Activated T-helper 2 cell treated with anti-CD3 and anti-CD28 coated beads, Interferon-gamma antibody, Interleukin-2, Interleukin-4, amounts not matched to agents 10 μg/mL and 5 μg/mL and 100 μg/mL, durations not matched to agents 14 hours and 24 hours and 36 hours (primary cell): ENCODE measurements at places on chromosomes 2 and 18. TPM values are rescaled to one million over a fixed set of nuclear protein-coding genes. Genes with fewer than 3 reads are reported as not detected.

Gene RAX
- 0.32 TPM in 1 of 2 replicates, not detected in the other for total RNA-seq

Gene ASXL3
- total RNA-seq, result not detected in 2 replicates

Gene MEX3C
- total RNA-seq, result 48.6 and 49.3 TPM in 2 replicates

Gene SLC19A3
- not detected in 2 replicates for total RNA-seq

Gene FER1L5
- not detected in 2 replicates for total RNA-seq

Gene TMEM163
- total RNA-seq, result 0.09 and 0.27 TPM in 2 replicates

DNA sequence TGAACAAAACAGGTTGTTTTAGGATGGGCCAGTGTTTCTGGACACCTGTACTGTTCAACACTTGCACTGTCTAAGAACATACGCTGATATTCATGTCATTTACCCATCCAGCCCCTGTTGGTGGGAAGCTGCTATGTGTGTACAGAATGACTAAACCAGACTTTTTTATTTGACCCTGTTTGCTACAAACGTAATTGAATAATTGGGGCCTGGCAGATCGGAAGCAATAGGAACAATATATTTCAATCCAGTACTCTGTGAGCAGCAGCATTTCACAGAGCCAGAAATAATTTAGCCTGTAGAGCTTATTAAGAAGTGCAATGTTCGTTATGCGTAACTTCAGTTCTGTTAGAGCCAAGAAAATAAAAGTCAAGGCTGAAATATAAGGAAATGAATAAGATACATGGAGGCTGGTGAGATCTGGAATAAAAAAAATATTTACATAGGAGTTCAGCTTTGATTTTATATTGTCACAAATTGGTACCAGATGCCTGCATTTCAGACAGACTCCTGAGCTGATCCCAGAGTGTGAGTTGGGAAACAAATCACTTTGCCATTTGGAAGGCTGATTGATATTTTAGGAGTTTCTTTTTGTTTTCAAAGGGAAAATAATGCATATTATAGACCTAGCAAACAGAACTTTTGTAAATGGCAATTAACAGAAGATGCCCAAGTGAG lies 19.7 kb downstream of the CABLES1 start:
- no peaks in the 10 kb centered on the region for H3K27me3 ChIP-seq
- H3K27ac ChIP-seq, result no peak overlapping the region
- no peak for DNase-seq
- no peak overlapping the region for H3K4me3 ChIP-seq
- H3K4me1 ChIP-seq, result peaks cover 4% of the 10 kb centered on the region

DNA sequence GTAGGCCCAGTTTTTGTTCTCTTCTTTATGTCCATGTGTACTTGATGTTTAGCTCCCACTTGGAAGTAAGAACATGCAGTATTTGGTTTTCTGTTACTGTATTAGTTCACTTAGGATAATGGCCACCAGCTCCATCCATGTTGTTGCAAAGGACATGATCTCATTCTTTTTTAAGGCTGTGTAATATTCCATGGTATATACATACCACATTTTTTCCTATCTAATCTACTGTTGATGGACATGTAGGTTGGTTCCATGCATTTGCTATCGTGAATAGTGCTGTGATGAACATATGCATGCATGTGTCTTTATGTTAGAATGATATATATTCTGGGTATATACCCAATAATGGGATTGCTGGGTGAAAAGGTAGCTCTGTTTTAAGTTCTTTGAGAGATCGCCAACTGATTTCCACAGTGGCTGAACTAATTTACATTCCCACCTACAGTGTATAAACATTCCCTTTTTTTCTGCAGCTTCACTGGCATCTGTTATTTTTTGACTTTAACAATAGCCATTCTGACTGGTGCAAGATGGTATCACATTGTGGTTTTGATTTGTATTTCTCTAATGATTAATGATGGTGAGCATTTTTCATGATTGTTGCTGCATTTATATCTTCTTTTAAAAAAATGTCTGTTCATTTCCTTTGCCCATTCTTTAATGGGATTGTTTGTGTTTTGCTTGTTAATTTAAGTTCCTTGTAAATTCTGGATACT lies 22.9 kb downstream of the LTBP1 start:
- DNase-seq, result no peak
- no peaks in the 10 kb centered on the region for H3K36me3 ChIP-seq
- no peaks in the 10 kb centered on the region for H3K4me1 ChIP-seq
- H3K4me3 ChIP-seq, result no peak overlapping the region

DNA sequence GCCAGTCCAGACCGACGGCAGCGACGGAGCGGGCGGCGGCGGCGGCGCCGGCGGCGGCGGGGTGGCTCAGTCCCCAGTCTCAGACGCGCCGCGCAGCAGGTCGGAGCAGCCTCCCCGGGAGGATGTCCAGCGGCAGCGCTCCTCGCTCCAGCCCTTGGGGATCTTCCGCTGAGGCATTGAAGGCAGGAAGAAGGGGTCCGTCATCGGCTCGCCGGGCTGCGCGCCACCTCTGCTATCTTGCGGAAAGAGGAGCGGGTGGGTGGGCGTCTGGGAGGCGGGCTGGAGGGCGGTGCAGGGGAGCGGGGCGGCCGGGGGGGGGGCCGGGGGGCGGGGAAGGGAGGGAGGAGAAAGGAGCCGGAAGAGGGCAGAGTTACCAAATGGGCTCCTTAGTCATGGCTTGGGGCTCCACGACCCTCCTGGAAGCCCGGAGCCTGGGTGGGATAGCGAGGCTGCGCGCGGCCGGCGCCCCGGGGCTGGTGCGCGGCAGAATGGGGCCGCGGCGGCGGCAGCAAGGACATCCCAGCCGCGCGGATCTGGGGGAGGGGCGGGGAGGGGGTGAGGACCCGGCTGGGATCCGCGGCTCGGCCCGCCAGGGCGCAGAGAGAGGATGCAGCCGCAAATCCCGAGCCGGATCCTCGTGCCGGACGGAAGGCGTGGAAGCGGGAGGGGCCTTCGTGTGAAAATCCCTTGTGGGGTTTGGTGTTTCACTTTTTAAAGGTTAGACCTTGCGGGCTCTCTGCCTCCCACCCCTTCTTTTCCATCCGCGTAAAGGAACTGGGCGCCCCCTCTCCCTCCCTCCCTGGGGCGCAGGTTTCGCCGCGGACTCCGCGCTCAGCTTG lies at the start of gene NETO1:
Gene NETO1, minus strand, starts transcription at position 242 of the 839 bp plus-strand sequence. CDS start 696 bp downstream, outside the sequence.
- no peak for DNase-seq
- H3K4me1 ChIP-seq, result no peaks in the 10 kb centered on the region
- H3K27me3 ChIP-seq, result peaks cover 35% of the 10 kb centered on the region
- H3K36me3 ChIP-seq, result no peaks in the 10 kb centered on the region

GRCh38 chr2:167783261-167784083 lies 463.9 kb downstream of the STK39 start:
- no peak overlapping the region for H3K27ac ChIP-seq
- no peaks in the 10 kb centered on the region for H3K36me3 ChIP-seq
- peaks cover 3% of the 10 kb centered on the region for H3K27me3 ChIP-seq
- H3K4me1 ChIP-seq, result no peaks in the 10 kb centered on the region

DNA sequence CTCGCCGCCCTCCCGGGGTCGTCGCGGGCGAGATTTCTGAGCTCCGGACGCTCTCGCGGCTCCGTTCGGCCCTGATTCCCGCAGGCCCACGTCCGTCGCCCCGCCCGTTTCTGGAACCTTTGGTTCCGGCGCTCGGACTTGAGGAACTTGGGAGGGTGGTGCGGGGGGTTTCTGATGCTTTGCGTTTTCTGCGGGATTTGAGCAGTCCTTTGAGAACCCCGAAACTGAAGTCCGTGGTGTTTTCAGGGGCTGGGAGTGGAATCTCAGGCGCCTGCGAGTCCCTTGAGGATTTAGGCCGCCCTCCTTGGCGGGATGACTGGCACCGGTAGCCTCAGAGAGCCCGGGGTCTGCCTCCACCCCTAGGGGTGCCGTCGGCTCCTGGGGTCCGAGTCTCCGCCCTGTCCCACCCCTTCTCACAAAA lies 336 bp downstream of the THNSL2 start:
- peaks cover 32% of the 10 kb centered on the region for H3K27me3 ChIP-seq
- no peaks in the 10 kb centered on the region for H3K36me3 ChIP-seq
- no peak for DNase-seq
- peak overlapping the region; percentile 77 for H3K4me3 ChIP-seq
- H3K4me1 ChIP-seq, result peaks cover 5% of the 10 kb centered on the region
- no peak overlapping the region for H3K27ac ChIP-seq

- H3K27ac ChIP-seq, result no peak overlapping the region
- DNase-seq, result no peak
- peaks cover 42% of the 10 kb centered on the region for H3K4me1 ChIP-seq
- no peaks in the 10 kb centered on the region for H3K27me3 ChIP-seq
These were observed 24.4 kb downstream of the PUM2 start for GRCh38 chr2:20326163-20326780.

GRCh38 chr2:60487174-60487573 lies 66.3 kb downstream of the BCL11A start:
- no peaks in the 10 kb centered on the region for H3K4me1 ChIP-seq
- H3K4me3 ChIP-seq, result no peak overlapping the region
- H3K27ac ChIP-seq, result no peak overlapping the region
- DNase-seq, result no peak
- no peaks in the 10 kb centered on the region for H3K36me3 ChIP-seq

DNA sequence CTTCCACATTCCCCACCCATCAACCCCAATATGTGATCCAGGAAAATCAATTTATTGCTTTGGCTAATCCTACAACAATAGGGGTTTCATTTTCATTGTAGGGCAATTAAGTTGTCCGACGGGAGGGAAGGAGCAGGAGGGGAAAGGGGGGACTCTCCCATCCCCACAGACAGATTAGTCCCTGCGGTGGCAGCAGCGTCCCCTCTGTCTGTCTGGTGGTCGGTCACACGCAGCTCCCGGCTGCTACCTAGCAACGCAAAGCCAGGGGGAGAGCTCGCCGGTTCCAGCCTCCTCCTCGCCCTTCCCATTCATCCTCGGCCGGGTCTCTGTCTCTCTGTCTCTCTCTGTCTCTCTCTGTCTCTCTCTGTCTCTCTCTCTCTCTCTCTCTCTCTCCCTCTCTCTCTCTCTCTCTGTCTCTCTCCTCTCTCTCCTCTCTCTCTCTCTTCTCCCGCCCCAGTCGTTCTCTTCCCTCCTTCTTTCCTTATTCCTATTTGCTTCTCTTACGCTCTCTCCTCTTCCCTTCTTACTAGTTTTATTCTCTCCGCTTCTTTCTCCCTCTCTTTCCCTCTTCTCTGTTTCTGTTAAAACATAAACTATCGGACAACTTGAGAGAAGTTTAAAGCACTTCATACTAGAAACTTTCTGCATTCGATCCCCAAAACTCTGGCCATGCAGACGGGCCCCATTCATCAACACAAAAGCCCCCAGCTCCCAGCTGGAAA lies 1.2 kb downstream of the LRP2 start:
- H3K27me3 ChIP-seq, result peaks cover 64% of the 10 kb centered on the region
- DNase-seq, result no peak
- H3K4me3 ChIP-seq, result no peak overlapping the region
- no peak overlapping the region for H3K27ac ChIP-seq
- no peaks in the 10 kb centered on the region for H3K36me3 ChIP-seq
- peaks cover 36% of the 10 kb centered on the region for H3K4me1 ChIP-seq

GRCh38 chr18:10259901-10260300 lies 194.5 kb upstream of the APCDD1 start:
- no peaks in the 10 kb centered on the region for H3K36me3 ChIP-seq
- H3K4me3 ChIP-seq, result no peak overlapping the region
- DNase-seq, result no peak
- no peak overlapping the region for H3K27ac ChIP-seq
- H3K27me3 ChIP-seq, result no peaks in the 10 kb centered on the region
- H3K4me1 ChIP-seq, result no peaks in the 10 kb centered on the region

GRCh38 chr2:118065921-118066511 lies 22.3 kb upstream of the INSIG2 start:
- H3K27ac ChIP-seq, result no peak overlapping the region
- peaks cover 42% of the 10 kb centered on the region for H3K27me3 ChIP-seq
- H3K4me3 ChIP-seq, result no peak overlapping the region
- H3K4me1 ChIP-seq, result peaks cover 2% of the 10 kb centered on the region
- DNase-seq, result no peak
- no peaks in the 10 kb centered on the region for H3K36me3 ChIP-seq

GRCh38 chr2:225027061-225027762 lies 15.1 kb downstream of the DOCK10 start:
- H3K27me3 ChIP-seq, result no peaks in the 10 kb centered on the region
- H3K27ac ChIP-seq, result peak overlapping the region; percentile 70
- H3K4me1 ChIP-seq, result peaks cover 58% of the 10 kb centered on the region
- no peak overlapping the region for H3K4me3 ChIP-seq
- DNase-seq, result no peak

GRCh38 chr2:99488539-99489062 lies 1.2 kb downstream of the REV1 start:
- H3K27ac ChIP-seq, result peak overlapping the region; percentile 97
- peaks cover 6% of the 10 kb centered on the region for H3K36me3 ChIP-seq
- no peak for DNase-seq

GRCh38 chr2:218478544-218478943 lies 59.6 kb downstream of the VIL1 start:
- no peaks in the 10 kb centered on the region for H3K27me3 ChIP-seq
- no peak overlapping the region for H3K4me3 ChIP-seq
- peaks cover 66% of the 10 kb centered on the region for H3K36me3 ChIP-seq
- no peak for DNase-seq

GRCh38 chr2:5076599-5076998 lies 615.6 kb upstream of the SOX11 start:
- H3K36me3 ChIP-seq, result no peaks in the 10 kb centered on the region
- no peak for DNase-seq
- H3K27ac ChIP-seq, result no peak overlapping the region
- H3K4me3 ChIP-seq, result no peak overlapping the region
- H3K4me1 ChIP-seq, result no peaks in the 10 kb centered on the region

DNA sequence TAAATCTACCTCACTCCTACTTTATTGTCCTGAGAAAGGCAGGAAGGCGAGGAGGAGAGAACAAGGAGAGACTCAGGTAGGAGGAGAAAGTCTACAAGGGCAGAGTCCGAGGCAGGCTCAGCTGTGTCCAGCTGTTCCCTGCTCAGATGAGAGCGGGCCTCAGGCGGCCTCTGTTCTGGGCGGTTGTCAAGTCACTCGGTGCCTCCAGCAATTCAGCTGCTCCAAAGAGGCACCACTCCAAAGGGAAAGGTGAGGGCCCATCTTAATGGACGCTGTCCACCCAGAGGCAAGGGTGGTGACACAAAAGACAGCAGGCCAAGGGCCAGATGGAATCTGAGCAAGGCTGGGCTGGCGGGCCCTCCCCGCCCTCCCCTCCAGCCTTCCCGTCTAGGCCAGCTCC lies 101.4 kb upstream of the EPAS1 start:
- no peaks in the 10 kb centered on the region for H3K27me3 ChIP-seq
- H3K27ac ChIP-seq, result no peak overlapping the region
- H3K4me1 ChIP-seq, result peaks cover 22% of the 10 kb centered on the region
- no peak overlapping the region for H3K4me3 ChIP-seq
- no peak for DNase-seq

DNA sequence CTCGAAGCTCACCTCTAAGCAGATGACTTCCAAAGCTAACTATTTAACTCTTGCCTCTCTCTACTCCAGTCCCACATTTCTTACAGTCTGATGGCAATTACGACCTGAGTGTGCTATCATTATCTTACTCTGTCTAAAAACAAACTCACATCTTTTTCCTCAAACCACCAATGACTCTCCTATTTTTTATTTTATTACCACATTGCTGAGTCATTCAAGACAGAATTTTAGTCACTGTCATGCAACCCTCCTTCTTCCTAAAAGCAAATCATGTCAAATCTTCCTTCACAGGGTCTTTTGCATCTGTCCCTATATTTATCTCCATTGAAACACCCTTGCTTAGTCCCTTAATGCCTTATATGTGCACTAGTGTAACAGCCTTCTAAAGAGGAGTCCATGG lies 34.6 kb upstream of the C2orf15 start:
- no peaks in the 10 kb centered on the region for H3K4me1 ChIP-seq
- no peak overlapping the region for H3K4me3 ChIP-seq
- no peaks in the 10 kb centered on the region for H3K36me3 ChIP-seq
- H3K27ac ChIP-seq, result no peak overlapping the region
- peaks cover 2% of the 10 kb centered on the region for H3K27me3 ChIP-seq
